NCI-H187 (cell line): ENCODE measurements at places on chromosomes 12 and 14.

GRCh38 chr14:24053548-24054323, 1.9 kb downstream of the CARMIL3 start:
- DNase-seq = no peak

- no peak for DNase-seq
Measured at GRCh38 chr14:35956376-35957085, 130.4 kb downstream of the BRMS1L start.

DNA sequence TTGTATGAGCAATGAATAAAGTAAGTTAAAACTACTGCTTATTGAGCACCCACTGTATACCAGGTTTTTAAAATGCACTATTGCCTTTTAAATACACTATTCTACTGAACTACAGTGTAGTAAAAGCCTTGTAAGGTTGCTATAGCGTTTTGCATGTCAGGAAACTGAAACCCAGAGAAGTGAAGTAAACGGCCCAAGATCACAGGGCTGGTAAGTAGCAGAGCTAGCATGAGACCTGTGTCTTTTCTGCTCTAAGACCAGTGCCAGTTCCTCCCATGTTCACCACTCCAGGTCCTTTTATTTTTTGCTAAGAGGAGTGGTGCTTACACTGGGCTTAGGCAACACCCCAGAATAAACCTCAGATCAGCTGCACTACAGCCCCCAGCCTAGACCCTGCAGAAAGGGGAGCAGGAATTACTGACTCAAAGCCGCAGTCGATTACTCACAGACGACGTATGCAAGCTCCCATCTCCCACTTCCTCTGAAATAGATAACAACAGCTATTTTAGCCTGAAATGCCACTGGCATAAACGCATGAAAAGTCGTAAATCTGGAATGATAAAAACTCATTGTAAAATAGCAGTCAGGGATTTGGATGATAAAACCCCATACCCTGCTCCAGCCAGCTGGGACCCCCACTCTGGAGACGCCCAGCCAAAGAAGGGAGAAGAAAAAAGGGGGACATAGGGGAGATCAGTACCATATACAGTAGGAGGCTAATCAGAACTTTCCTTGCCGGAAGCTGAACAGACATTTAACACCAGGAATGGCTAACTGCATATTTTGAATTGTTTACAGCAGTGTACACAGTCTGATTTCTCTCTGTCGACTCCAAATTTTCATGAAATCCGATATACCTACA, 108.3 kb downstream of the NUAK1 start:
- no peak for DNase-seq

- no peak for DNase-seq
Measured at GRCh38 chr12:131690320-131690719, 20.6 kb upstream of the SFSWAP start.

GRCh38 chr12:11880381-11880780, 190.4 kb upstream of the BCL2L14 start:
- no peak for DNase-seq

DNA sequence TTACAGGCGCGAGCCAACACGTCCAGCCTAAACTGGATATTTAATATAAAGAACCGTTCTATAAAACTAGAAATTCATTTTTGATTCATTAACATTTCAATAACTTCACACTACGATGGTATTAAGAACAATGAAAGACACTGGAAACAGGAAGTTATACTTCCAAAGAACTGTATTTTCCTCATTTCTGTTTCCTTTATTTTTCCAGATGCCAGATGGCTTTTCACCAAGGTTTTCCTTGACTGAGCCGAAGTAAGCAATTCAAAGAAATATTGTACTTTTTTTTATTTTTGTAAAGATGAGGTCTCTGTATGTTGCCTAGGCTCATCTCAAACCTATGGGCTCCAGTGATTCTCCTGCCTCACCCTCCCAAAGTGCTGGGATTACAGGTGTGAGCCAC, 28.2 kb downstream of the EEA1 start:
- DNase-seq = no peak

GRCh38 chr14:64604881-64605280, 55.1 kb downstream of the PPP1R36 start:
- DNase-seq = peak; percentile 53

- no peak for DNase-seq
Measured at GRCh38 chr14:56855891-56856461, 45.7 kb upstream of the OTX2 start.

DNA sequence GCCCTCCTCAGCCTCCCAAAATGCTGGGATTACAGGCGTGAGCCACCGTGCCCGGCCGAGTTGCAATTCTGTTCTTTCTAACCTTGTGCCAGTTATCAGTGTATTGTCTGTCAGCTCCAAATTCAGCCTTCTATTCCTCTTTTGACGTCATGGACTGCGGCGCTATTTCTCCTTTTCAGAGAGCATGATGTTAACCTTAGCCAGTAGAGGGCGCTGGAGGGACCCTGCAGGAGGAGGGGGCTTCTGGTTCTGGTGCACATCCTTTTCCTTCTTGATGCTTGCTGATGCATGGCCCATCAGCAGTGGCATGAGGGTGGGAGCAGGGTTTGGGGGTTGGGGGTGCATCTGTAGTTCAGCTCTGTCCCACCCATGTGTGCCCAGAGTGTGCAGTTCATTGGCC, 179.3 kb upstream of the RMST start:
- DNase-seq = no peak

DNA sequence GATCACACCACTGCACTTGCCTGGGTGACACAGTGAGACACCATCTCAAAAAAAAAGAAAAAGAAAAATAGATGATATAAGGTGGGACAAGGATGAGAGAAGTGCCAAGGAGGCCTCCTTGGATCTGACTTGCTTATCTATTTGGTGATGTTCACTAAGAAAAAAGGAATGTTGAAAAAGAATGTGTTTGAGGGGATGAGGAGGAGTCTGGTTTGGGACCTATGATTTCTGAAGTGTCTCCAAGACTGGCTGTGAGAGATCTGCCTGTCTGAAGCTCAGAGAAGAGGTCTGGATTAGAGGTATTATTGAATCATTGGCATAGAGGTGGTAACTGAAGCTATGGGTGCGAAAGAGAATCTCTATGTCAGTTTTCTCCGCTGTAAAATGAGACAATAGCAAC, 42.8 kb downstream of the BCAT1 start:
- no peak for DNase-seq

GRCh38 chr12:91328451-91328850, 145.8 kb upstream of the DCN start:
- DNase-seq = no peak

DNA sequence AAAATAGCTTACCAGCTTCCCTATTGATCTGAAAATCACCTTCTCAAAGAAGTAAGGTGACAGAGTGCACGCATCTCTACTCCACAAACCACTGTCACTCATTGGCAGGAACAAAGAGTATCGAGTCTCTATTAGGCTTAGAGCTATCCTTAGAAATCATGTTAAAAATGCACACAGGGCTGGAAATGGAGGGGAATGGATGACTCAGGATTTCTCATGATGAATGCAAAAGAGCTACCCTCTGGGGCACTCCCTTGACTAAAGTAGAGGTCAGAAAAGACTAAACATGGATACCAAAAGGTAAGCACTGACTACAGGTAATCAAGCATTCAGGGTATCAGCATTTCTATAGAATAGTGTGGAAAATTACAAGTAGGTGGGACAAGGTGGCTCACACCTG, 96.1 kb upstream of the ANO4 start:
- DNase-seq = no peak

- DNase-seq = no peak
Measured at GRCh38 chr12:121849665-121850064, 9.0 kb downstream of the HPD start.

DNA sequence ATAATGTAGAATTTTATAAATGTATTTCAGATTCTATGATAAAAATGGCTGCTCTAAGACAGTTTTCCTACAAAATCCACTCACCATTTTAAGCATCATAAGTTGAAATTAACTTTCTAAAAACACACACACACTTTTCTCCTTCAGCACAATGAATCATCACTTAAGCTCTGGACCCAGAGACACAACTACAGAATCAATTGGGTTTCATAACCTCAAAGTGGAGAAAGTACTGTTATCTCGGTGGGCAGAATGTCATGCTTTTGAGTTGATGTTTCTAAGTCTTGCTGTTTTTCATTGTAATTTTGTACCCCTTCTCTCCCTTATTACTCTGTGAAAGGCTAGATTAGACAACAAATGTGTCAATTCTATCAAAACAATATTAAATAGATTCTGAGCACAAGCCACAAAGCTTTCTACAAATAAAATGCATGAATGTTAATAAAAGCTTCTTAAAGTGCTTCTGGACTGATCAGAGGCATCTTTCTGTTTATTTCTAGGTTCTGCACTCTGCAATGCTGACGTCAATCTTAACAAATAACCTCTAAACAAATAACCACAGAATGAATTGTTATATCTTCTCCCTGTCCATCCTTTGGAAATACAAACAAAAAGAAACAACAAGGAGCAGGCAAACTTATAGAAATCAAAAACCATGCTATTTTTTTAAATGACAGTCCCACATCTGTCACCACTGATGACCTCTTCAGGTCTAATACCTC, 8.2 kb downstream of the IPO8 start:
- no peak for DNase-seq

GRCh38 chr12:5102806-5103205, 59.1 kb downstream of the KCNA5 start:
- DNase-seq = no peak

DNA sequence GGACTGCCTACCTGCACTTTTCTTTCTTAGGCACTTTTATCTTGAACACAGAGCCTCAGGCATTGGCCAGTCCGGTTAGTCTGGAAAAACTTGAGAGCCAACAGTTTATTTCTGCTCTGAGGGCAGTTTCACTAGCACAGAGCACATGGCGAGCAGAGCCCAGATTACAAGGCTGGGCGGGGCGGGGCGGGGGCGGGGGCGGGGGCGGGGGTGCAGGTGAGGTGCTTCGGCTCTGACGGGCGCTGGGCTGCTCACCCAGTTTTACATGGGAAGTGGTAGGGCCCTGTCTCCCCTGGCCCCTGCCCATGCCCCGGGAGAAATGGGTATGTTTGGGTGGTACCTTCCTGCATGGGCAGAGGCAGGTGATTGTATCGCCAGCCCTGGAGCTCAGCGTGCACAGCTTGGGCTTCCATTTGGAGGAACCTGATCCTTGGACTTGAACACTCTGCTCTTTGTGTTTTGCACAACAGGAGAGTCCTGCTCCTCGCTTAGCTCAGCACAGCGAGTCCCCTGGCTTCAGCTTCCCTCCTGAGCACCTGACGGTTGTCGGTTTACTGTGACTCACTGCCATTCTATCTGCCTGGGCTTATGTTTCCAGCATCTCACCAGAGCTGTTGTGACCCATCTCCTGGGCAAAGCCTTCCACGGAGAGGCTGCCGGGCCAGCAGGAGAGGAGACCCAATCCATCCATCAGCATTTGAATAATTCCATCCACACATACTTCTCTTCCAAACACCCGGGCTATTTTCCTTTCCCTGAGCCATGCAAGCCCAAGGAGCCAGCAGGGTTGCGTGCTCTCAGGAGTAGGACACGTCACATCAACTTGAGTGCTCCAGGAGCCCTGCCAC, 108.5 kb downstream of the ARF6 start:
- peak; percentile 25 for DNase-seq

DNA sequence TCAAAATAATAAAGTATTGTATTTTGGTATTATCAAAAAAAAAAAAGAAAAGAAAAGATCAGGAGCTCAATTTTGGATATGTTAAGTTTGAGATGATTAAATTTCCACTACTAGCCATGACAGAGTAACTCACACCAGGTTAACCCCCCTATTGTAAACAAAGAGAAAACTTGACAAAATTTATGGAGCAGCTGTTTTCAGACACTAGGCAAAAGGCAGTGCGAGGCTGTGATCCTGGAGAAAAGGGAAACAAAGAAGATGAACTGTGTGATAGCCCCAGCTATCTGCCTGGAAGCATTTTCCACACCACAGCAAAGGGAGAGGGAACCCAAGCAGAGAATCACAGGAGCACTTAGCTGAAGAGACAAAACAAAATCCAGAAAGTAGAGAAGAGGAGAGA, 145.0 kb downstream of the KIF21A start:
- DNase-seq = no peak

- no peak for DNase-seq
Measured at GRCh38 chr14:94021416-94022157, 4.6 kb upstream of the OTUB2 start.

DNA sequence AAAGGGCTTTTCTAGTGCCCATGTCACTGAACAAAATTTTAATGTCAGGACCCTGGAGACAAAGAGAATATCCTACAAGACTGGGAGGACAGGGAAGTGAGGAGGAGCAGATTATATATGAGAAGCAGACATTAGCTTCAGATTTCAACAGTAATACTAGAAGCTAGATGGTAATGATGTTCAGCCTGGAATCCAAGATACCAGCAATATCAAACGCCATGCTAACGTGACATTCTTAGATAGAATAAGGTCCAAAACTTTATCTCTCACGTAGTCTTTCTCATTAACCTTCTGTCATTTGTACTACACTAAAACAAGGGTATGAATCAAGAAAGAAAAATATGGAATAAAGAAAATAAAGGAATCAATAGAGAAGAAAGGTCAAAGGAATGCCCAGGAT, 18.7 kb downstream of the SOS2 start:
- no peak for DNase-seq

DNA sequence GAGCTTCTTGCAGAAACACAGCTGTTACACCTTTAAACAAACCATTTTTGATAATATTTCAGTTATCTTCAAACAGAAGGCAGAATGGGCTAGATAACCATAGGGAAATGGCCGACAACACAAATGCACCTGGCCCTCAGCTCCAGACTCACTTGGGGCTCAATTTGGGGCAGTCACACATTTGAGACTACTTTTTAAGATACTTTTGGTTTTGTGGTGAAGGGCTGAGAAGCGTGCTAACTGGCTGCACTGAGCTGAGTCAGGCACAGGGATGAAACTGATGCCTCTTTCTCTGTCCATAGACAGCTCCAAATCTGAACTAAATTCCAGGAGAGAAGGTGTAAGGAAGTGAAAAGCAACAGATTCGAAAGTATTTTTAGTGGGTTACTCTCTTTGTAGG, 18.5 kb upstream of the GRIP1 start:
- DNase-seq = no peak

GRCh38 chr12:98909746-98910145, 264.7 kb downstream of the APAF1 start:
- no peak for DNase-seq

- no peak for DNase-seq
Measured at GRCh38 chr12:29616664-29617406, 119.3 kb upstream of the OVCH1 start.

DNA sequence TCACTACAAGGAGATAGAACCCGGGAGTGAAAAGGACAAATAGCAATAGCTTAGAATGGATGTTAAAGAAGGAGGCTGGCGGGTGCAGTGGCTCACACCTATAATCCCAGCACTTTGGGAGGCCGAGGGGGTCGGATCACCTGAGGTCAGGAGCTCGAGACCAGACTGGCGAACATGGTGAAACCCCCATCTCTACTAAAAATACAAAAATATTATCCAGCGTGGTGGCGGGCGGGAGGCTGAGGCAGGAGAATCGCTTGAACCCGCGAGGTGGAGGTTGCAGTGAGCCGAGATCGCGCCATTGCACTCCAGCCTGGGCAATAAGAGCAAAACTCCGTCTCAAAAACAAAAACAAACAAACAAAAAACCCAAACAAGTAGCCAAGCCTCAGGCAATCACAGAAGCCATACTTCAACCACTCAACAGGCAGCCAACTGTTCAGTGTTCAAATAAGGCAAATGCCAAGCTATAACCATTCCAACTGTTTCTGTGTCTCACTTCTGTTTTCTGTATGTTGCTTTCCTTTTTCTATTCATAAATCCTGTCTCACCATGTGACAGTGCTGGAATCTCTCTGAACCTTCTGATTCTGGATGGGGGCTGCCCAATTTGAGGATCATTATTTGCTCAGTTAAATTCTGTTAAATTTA, 3.9 kb upstream of the SPTLC2 start:
- no peak for DNase-seq
